NCI-H146 (cell line): ENCODE measurements at places on chromosomes 7 and 10.

- DNase-seq, result no peak
Measured at GRCh38 chr10:30495687-30496086, 61.7 kb downstream of the MAP3K8 start.

DNA sequence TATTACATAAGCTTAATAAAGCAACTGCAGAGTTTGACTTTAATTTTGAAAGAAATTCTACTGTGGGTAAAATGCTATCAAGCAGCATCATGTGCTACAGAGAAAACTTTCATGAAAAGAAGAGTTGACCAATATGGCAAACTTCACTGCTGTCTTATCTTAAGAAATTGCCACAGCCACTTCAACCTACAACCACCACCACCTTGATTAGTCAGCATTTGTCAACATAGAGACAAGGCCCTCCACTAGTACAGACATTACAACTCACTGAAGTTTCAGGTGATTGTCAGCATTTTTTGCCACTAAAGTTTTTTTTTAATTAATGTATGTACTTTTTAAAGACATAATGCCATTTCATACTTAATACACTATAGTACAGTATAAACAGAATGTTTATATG is 350.3 kb downstream of the HPSE2 start:
- no peak for DNase-seq

DNA sequence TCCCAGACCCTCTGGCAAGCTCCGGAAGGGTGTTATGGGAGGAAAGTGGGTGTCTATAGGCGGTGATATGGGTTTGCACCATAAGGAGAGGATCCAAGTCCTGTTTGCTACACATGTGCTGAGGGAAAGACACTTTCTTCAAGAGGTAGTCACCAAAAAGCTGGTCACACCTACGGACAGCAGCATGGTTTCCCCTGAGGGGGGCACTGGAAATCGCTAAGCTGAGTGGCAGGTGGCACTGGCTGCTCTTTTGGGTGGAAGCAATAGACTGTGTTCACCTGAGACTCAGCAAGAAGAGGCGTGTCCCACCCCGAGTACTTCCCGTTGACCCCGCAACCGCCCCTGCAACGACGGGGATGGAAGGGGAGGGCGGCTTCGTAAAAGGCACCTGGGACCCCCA is 1.8 kb upstream of the FOXI2 start:
- DNase-seq, result no peak

GRCh38 chr10:103554488-103555324 is 61.2 kb downstream of the NEURL1 start:
- peak; percentile 87 for DNase-seq

DNA sequence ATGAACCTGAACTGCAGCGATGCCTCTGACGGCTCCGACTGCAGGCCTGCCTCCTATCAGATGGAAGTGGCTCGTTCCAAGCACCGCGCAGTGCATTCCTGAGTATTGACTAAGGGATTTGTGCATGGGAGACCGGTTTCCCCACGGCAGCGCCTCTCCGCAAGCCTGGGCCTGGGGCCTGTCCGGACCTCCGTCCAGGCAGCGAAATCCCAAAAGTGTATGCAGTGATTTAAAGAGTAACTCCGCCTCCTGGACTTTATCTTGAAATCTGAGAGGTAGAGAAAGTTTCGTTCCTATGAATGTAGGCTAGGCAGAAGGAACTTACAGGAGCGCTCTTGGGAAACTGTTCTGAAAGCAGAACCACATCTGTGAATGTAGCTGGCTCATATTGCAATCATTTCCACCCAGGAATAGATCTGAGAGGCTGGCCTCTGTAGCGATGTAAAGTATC is 106.2 kb upstream of the CELF2 start:
- DNase-seq, result no peak

- DNase-seq, result no peak
Measured at GRCh38 chr7:7698930-7699329, 19.5 kb downstream of the RPA3 start.

- no peak for DNase-seq
Measured at GRCh38 chr10:34397324-34397723, 417.8 kb downstream of the PARD3 start.

DNA sequence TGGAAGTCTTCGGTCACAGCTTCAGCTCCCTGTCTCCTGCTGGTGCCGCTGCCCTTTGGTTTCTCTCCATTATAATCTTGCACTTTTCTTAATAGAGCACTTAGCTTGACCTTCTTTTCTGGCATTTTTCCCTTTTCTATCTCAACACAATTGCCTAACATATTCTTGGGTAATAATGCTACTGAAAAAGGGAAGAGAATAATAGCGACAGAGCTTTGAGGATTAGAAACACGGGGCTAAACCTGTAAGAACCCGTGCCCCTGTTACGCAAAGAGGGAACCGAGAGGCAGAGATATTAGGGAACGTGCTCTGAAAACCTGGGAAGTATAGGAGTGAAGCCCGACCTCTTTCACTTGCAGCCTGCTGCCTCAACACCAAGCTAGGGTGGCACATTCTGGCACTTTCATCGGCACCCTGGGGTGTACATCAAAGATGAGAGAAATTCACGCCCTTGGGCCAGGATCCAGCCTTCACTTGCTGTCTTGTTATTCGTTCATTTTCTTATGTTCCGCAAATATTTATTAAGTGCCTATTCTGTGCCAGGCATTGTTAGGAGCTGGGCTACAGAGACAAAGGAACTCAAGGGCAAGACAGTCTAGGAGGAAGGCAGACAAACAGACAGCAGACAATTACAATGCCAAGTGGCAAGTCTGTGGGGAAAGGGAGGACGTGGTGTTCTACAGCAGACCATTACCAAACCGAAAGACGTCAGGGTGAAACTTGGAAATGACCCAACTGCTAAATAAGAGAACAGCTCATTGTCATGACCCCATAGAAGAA is 33.0 kb upstream of the GALNTL5 start:
- no peak for DNase-seq

- no peak for DNase-seq
Measured at GRCh38 chr7:91165846-91166230, 98.4 kb upstream of the FZD1 start.

DNA sequence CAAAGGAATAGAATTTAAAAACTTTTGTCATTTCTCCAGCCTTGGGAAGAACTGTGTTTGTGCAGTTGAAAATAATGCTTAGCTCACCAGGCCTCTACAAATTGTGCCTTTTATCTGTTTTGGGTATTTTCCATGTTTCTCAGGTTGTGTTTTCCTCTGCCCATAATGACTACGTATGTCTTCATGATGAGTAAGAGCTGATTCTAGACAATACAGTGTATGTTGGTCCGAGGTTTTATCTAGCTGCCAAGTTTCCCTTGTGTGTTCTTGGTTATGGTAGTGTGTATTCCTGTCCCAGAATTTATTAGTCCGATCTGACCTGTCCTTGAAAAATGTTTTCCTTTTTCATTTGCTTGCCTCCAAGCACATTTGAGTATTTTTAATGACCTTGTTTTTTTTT is 83.7 kb upstream of the GLCCI1 start:
- no peak for DNase-seq

DNA sequence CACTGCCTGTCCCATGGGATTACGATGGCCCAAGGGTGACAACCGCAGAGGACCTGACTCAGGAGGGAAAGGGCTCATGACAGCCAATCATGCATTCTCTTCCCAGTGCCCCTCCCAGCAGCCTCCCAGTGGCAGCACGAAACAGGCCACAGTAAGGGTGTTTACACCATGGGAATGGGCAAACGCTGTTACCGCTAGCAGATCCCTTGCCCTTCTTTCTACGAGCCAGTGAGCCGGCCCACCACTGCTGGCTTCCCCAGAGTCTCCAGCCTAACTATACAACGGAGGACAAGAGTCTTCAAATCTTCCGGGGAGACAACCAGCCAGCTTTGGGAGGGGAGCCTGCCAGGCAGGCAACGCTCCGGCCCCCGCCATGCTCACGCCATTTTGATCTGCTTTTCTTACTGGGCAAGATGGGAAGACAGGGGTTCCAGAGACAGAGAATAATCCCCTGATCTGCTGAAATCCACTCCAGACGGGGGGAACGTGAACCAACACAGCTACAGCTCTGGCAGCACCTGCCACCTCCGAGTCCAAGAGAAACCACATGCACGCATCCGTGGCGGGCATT is 69.8 kb downstream of the SLC29A4 start:
- DNase-seq, result no peak

GRCh38 chr10:50421026-50421719 is 169.9 kb upstream of the ASAH2 start:
- DNase-seq, result no peak

DNA sequence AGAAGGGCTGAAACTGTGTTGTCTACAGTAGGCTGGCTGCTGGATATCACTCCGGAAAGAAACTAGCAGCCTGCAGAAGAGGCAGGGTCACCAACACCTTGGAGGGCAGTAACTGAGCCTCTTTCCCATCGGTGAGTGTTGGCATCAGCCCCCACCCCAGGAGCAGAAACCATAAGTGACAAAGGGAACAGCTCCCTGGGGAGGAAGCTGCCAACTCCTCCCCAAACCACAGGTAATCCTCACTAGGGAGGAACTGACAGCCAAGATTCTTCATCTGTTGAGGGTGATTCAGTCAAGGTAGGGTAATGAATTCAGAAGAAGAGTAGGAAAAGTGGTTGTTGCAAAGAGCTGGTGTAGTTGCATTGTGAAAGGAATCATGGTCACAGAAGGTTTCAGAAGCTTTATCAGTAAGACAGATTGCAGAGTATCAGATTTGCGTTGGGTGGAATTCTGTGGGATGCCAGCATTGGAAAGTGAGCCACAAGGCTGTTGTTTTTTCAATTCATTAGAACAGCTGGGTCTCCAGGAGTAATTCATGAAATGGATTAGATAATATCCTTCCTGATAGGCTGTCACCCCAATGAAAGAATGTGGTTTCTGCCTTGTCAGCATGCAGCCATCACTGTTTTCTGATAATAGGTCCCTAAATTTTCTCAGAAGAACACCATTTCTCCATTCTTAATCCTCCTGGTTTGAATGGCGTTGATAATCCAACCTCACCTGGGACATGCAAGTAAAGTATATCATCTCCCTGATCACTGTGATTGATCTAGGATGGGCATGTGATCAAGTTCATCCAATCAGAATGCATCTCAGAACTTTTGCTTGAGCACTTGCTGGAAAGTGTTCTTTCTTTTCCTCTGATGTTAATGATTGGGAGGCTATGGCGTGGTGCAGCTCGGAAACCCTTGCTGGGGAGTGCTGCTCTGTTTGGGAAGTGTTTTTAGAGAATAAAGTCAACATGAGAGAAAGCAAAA is 75.0 kb upstream of the CTBP2 start:
- no peak for DNase-seq

DNA sequence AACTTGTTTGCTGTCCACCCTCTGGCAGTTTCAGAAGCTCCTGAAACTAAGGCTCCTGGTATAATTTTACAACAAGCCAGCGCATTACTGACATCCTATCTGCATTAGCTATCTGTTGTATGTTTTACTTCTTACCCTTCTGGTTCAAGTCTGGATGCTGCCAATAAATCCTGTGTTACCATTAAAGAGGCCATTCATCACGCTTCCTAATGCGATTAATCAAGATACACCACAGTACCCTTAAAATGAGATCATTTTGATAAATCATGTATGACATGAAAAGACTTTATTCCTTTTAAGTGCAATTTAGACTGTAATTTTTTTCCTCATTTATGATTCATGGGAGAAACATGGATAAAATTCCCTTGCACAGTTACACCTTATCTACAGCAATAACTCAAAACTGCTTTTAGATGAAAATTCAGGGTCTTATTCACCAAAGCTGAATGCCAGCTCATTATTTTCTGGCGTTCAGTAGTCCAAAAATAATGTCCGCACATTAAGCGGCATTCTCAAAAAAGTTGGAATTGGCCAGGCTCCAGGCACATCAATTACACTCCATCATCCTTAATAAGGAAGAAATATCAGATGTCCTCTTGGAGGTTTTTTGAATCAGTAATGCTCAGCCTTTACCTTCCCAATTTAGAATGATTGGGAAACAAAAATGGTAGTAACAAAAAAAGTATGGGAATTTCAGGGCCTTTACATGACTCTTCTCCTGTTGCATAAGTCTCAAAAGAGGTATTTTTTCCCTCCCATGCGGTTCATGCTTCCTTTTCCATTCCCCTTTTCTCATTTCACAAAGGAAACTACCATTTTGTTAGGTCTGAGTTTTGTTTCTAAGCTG is 878.5 kb downstream of the LRMDA start:
- no peak for DNase-seq

DNA sequence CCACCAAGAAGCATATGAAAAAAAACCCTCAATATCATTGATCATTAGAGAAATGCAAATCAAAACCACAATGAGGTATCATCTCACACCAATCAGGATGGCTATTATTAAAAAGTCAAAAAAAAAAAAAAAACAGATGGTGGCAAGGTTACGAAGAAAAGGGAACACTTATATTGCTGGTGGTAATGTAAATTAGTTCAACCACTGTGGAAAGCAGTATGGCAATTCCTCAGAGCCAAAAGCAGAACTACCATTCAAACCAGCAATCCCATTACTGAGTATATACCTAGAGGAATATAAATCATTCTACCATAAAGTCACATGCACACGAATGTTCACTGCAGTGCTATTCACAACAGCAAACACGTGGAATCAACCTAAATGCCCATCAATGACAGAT is 46.0 kb downstream of the CNOT4 start:
- no peak for DNase-seq

- DNase-seq, result no peak
Measured at GRCh38 chr7:155798673-155799439, 13.4 kb downstream of the SHH start.

DNA sequence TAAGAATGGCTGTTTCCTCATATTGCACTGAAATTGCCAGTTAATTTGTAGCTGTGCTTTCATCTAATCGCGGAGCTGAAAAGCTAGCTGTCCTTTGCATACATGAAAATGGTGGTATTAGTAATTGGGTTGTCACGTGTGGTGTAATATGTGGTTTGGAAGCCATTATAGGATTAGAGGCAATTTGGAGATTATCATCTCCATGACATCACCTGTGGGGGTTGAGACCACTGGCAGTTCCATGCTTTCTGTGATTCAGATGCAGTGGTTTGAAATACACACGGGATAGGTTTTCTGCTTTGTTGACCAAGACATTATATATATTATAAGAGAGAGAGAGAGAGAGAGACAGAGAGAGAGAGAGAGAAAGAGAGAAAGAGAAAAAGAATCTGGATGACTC is 180.8 kb downstream of the RAB11FIP2 start:
- peak; percentile 68 for DNase-seq

- DNase-seq, result no peak
Measured at GRCh38 chr10:128096486-128097199, 29.6 kb downstream of the MKI67 start.

DNA sequence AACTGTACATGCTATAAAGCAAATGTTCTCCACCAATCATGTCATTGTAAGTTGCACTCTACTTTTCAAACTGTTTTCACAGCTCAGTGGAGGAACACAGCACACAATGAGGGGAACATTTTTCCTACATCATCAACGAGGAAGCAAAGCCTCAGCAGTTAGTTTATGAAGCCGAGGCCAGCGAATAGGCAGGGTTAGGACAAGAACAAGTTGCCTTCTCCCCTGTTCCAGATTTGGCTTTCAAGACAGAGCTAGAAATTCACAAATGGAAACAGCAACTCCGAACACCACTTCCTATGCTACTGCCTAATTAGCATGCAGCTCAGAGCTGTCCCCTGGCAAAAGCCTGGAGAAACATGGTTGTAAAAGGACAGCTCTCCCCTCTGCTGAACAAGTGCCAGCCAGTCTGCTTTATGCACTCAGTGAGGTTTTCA is 19.8 kb downstream of the ITGB8 start:
- no peak for DNase-seq
